Stimulated activated CD8-positive, alpha-beta memory T cell treated with anti-CD3 and anti-CD28 coated beads, Interleukin-4, amount 100 ng/mL, for 4 hours (primary cell): ENCODE measurements at places on chromosomes 12 and 14.

GRCh38 chr12:66600903-66601302 is 78.0 kb downstream of the GRIP1 start:
- no peak for DNase-seq

- DNase-seq = no peak
These were observed 139.3 kb downstream of the SSPN start for GRCh38 chr12:26334621-26335124.

DNA sequence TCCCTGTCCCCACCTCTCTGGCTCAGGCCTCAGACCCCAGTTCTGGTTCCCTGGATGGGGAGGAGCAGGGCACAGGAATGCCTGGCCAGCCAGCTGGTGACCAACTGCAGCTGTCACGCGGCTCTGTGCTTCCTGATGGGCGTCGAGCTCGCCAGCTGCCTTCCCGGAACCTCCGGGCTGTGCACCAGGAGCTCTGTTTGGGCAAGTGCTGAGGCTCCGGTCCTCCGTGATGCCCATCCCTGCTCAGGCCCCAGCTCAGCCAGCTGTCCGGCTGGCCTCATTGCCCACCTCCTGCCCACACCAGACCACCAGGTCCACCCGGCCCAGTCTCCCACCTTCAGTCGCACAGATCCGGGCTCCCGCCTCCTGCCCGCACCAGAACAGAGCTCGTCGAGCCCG is 4.8 kb downstream of the IFFO1 start:
- no peak for DNase-seq

GRCh38 chr14:74920281-74920680 is 2.8 kb downstream of the RPS6KL1 start:
- no peak for DNase-seq

DNA sequence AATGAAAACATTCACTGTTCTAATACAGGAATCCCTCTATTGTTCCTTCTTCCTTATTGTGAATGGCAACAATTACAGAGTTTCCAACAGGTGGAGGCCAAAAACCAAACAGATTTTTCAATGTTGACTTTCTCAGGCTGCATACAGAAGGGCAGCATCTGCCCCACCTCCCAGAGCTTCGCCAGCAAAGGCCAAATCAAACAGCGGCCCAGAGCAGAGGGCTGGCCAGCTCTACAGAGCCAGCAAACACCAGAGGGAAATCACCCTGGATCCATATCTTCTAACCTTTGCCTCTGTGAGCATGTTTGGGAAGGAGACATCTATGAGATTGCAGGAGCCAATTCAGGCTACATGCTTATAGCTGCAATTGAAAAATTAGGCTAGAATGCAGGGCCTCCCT is 4.4 kb upstream of the CRACR2A start:
- no peak for DNase-seq

- no peak for DNase-seq
These were observed 10.1 kb downstream of the PSMB5 start for GRCh38 chr14:23024612-23025075.

DNA sequence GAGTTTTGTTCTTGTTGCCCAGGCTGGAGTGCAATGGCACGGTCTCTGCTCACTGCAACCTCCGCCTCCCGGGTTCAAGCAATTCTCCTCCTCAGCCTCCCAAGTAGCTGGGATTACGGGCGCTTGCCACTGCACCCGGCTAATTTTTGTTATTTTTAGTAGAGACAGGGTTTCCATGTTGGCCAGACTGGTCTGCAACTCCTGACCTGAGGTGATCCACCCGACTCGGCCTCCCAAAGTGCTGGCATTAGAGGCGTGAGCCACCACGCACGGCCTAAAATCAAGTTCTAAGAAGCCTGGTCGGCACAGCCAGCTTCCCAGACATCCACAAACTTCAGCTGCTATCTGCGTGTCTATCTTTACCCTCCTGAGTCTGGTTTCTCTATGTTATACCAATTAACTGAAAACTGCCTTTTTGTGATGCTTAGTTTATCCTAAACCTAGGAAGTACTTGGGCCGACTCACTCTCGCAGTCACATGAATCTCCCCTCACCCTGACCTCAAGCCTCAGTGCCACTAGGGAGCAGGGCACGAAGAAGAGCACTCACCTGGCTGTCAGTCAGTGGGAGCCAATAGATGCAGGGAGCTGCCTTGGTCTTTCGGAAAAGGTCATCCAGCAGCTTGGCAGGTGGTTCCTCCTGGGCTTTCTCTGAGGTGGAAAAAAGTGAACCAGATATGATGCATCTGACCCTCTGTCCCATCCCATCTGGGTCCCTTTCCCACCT is 3.4 kb upstream of the CDH24 start:
- DNase-seq = no peak

- no peak for DNase-seq
These were observed 389.2 kb downstream of the TMEM117 start for GRCh38 chr12:44225149-44225510.

DNA sequence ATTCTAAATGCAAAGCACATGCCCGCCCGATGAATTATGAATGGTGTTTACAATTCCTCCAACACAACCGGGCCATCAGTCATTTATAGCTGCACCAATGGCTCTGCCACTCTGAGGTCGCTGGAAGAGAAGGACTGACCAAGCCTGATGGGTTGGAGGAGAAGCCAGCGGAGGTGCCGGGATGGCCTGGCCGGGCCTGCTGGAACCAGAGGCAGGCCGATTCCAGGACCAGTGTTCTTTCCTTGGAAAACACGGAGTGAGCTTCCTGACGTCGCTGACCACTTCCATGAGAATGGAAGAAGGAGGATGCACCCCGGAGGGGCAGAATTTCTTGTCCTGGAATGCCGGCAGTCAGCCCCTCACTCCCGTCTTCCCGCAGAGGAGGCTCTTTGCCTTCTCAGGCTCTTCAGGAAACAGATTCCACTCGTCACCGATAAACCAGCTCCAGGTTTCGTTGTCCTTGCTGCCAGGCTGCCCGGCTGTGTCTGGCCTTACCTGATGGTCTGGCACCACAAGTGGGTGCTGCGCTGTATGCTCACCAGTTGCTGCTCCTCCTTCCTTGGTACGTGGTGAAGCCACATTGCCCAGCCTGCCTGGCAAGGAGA is 358.5 kb upstream of the SFSWAP start:
- no peak for DNase-seq

- no peak for DNase-seq
These were observed 74.6 kb downstream of the GXYLT1 start for GRCh38 chr12:42070036-42070435.

GRCh38 chr14:81818271-81818670 is 284.6 kb upstream of the SEL1L start:
- no peak for DNase-seq

- no peak for DNase-seq
These were observed 86.3 kb downstream of the VWF start for GRCh38 chr12:6038160-6038559.

GRCh38 chr14:81276073-81277069 is 55.6 kb upstream of the GTF2A1 start:
- DNase-seq = no peak

DNA sequence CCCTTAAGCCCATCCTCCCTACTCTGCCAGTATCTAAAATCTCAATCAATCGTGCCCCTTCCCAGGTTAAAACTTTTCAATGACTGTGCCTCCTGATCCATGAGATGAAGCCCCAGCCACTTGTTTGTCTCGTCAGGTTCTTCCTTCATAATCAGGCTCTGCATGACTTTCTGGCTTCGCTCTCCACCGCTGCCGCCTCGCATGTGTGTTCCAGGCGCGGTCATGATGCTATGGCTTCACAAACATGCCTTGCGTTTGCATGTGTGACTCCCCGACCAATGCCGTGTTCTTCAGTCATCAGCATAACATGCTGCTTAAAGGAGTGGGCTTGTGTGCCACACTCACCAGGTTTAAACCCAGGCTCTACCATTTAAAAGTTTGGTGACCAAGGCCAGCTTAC is 5.0 kb upstream of the C1RL start:
- DNase-seq = no peak

DNA sequence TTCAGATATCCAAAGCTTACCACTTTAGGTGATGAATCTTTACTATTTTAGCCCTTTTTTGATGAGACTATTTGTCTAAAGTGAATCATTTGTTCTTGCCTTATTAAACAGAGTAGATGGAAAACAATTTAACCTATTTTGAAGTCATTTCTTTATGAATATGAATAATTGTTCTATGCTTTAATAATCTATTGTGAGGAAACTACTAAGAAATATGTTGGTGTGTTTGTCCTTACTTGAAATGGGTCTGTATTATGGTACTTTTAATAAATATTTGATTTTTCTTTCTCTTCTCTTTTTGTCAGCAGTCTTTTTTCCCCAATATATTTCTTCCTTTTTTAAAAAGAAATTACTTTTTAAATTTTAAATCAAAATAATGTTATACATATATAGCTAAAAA is 24.4 kb downstream of the HSD17B6 start:
- DNase-seq = no peak

- DNase-seq = no peak
These were observed 23.1 kb upstream of the HELB start for GRCh38 chr12:66279123-66279712.

GRCh38 chr12:128976120-128976738 is 123.0 kb downstream of the GLT1D1 start:
- no peak for DNase-seq

- DNase-seq = no peak
These were observed 112.1 kb downstream of the PHETA1 start for GRCh38 chr12:111256629-111257434.

- DNase-seq = no peak
These were observed 175.6 kb downstream of the DUSP6 start for GRCh38 chr12:89176676-89177075.

GRCh38 chr14:75533791-75534555 is 11.7 kb downstream of the BATF start:
- DNase-seq = no peak

GRCh38 chr12:93050026-93050747 is 121.1 kb upstream of the EEA1 start:
- no peak for DNase-seq

- no peak for DNase-seq
These were observed 132.3 kb downstream of the CCDC59 start for GRCh38 chr12:82225871-82226270.

DNA sequence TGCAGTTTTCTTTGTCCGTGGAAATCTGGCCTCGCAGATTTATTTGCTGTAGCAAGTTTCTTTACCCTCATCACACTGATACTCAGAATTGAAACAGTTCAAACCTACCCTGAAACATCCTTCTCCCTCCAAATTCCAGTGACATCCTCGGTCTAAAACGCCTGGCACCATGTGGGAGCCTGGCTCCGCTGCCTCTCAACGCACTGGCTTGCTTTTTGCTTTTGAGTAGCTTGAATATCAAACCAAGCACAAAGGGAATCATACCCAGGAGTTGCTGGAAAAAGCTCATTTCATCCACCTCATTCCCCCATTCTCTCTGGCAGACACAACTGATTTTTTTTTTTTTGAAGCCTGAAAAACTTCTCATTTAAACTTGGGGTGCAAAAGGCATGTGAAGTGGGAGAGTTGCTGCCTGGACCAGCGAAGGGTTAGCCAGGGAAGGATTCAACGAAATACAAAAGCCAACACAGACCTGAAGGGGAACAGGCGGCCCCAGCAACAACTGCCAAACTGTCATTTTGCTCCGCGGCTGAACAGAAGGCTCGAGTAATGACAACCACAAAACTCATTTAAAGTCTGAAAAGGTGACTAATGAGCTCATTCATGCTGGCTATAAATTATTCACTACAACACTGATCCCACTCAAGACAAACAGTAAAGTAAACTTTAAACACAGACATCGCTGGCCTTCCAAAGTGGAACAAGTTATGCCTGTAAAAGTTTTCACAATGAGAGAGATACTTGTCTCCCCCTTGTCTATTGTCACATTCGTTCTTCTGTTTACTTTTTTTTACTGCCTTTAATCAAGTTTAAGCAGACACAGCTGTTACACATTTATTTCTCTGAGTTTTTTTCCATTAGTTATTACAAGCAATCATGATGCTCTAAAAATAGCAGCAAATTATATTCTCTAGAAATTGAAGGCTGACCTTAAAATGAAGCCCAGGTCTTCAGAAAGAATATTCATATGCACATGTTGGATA is 12.5 kb upstream of the FOXN3 start:
- no peak for DNase-seq

GRCh38 chr14:32345311-32345791 is 16.3 kb downstream of the AKAP6 start:
- no peak for DNase-seq

- DNase-seq = no peak
These were observed 122.1 kb downstream of the PRKD1 start for GRCh38 chr14:29805415-29806123.
